ENCODE measurements at places on chromosomes 11 and 22.

DNA sequence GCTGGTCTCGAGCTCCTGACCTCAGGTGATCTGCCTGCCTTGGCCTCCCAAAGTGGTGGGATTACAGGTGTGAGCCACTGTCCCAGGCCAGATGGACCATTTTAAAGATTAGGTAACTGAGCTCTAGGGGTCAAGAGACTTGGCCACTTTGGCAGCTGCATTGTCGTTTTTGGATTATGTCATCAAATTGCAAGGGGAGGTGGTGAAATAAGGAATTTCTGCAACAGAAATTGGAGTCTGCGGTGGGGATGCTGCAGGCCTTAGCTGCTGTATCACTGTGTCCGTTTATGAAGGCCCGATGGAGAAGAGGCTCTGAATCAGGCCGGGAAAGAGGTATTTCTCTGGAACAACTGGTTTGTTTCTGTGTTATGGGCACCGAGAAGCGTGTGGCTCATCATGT is 34.6 kb downstream of the PTPRJ start:
- no peak for DNase-seq

DNA sequence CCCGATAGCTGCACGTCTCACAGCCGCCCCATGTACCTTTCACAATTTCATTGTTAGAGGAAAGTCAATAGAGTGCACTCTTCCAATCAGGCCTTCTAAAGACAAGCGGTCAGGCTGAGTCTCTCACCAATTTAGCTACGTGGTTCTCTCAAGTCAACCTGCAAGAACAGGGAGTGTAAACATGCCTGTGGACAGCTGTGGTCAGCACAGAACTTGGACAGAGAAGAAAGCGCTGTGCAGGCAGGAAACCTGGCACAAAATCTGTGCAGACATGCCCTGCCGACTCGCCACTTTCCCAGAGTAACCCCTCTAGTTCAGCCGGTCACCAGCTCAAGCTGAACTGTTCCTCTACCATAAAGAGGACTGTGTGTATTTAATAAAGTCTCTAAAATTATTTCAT is 39.5 kb downstream of the CHKA start:
- DNase-seq, result no peak

- DNase-seq, result no peak
Measured at GRCh38 chr11:12186701-12187100, 76.3 kb downstream of the MICAL2 start.

GRCh38 chr11:44716256-44716655 is 10.5 kb upstream of the TSPAN18 start:
- no peak for DNase-seq

- no peak for DNase-seq
Measured at GRCh38 chr11:56558574-56558973, 15.5 kb upstream of the OR5M11 start.

DNA sequence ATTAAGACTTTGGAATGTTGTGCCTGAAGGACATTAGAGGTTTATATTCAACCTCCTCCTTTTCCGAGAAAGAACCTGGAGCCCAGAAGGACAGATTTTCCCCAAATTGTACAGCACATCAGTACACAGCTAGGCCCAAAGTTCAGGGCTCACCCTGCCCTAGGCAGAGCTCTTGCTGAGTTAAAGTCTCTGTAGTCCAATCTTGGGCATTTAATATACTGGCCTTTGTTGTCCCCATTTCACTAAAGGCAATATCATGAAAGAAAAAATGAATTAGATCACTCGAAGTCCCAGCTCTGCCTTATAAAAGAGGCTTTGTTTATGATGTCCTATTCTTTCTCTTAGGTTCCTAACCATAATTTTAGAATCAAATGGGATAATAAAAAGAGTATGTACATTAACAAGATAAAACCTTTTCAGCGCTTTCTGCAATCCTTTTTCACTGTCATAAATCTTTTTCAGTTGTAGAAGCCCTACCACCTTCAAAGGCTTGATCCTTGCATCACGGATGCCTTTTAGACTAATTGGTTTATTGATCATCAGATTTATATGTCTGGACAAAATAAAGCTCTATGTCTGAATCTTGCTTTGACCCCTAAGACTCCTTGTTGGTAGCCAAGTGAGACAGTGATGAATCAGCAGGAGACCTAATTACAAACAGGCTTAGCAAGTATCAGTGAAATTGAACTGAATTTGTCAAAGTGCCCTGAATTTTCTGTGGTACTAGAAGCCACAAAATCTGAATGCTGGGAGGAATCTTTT is 39.8 kb downstream of the RELT start:
- DNase-seq, result no peak

DNA sequence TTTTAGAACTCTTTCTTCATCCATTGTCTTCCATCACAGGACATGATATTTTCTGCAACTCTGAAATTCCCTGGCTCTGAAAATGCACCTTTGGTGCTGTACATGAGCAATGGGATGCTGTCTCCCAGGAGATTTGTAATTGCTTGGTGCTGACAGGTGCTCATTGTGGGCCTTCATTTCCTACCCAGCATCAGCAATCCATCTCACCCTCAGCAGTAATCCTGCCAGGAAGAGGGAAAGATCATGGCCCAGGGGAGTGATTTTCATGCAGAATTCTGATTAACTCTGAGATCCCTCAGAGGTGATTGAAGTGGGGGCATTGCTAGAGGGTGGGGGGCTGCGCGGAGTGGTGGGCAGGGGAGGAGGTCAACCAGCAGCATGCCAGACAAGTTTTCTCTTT is 651.7 kb downstream of the NELL1 start:
- DNase-seq, result no peak

GRCh38 chr22:30485362-30485988 is 13.7 kb upstream of the SEC14L3 start:
- DNase-seq, result peak; percentile 23

- DNase-seq, result no peak
Measured at GRCh38 chr11:12397931-12398334, 20.6 kb downstream of the PARVA start.

DNA sequence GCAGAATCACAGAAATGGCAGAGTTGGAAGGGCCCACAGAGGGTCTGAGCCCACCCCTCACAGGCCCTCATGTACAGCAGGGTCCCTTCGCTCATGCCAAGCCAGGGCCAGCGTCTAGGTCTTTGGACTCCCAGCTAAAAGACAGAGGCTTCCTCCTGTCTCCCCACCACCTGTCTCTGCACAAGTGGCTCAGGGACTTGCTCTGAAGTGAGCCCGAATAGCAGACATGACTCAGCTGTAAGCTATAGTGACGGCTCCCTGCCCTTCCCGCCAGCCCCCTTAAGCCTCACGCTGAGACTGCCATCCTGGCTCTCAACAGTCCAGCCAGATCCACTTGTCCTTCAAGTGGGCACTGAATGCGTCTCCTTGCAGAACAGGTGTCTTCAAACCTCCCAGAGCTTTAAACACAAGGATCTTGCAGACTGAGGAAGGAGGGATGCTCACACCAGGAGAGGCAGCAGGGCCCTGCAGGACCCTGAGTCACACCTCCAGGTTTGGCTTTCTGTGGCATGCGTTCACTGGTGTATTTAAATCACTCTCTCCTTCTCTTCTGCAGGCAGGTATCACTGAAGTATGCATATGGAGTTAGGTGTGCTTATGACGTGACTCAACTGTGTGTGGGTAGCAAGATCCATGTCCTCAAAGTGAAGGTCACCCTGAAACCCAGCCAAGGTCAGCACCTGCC is 154.9 kb downstream of the CACNA1I start:
- DNase-seq, result no peak
